NCI-H1417 (cell line): ENCODE measurements at places on chromosomes 6 and 20.

- no peak for DNase-seq
Observed at GRCh38 chr6:48928937-48929336, 534.1 kb downstream of the MMUT start.

DNA sequence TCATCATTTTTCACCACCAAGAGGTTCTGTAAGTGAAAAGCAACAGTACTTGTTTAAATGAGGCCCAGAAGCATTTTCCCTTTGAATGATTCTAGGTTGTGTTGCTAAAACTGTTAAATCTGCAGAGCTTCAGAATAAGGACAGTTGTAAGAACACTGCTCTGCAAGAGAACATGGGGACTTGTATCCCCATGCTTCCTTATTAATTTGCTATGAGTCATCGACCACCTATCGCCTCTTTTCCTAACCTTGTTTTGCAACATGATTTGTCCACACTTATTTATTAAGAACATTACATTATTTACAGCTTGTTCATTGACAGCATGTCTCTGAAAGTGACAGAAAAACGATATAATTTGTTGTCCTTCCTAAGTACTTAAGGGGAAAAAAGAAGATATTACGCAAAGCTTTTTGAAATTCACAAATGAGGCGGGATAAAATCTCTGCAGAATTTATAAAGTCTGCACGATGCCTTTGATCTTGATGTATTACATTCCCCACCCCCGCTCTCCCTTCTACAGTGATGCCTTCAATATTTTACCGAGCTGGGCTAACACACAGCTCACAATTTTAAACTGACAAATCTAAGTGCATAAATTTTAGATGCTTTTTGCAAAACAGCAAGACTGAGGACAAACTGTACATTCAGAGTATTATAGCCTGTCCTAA lies 220.0 kb upstream of the SPTLC3 start:
- no peak for DNase-seq

DNA sequence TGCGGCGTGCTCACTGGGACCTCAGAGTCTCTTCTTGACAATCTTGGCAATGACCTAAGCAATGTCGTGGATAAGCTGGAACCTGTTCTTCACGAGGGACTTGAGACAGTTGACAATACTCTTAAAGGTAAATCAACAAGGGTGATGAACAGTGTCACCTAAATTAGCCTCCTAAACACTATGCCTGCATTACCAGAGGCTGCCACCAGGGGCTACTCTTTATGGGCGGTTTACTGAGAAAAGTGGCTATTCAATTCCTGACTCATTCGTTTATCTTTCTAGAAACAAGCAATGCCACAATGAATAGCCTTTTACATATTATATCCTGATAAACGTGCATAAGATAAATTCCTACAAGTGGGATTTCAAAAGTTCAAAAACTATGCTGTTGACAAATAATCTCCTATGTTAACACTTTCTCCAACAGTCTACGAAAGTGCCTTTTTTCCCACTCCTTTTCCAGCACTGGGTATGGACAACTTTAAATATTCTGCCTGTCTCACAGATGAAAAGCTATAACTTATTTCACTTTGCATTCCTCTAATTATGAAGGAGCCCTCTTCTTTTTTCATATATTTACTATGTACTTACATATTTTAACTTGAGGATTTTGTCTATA lies 1.3 kb downstream of the BPIFA2 start:
- DNase-seq = no peak

DNA sequence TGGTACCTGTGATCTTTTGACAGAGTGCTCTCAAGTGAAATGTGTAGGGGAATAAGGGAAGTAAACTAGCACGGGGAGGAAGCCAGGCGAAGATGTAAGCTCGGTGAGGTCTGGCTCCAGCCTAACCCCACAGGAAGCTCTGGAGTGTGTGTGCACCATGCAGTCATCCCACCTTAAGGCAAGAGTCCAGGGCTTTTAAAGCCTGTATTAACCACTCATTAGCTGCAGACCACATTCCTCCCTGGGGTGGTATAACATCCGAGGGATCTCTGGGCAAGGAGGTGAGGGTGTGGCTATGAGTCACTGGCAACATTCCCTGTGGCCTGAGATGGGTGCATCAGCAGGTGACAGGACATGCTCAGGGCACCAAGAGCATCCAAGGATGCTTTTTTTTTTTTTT lies 12.5 kb upstream of the RANBP9 start:
- no peak for DNase-seq

DNA sequence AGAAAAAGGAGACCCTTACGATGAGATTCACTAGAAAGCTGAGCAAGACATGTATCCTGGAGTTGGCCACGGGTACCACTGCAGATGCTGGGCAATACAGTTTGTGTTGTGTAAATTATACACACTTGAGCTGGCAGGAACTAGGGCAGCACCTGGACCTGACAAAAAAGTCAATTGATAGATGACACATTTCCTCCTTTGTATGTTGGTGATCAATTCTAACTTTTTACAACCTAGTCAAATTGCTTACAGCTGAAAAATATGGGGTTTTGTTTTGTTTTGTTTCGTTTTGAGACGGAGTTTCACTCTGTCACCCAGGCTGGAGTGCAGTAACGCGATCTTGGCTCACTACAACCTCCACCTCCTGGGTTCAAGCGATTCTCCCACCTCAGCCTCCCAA lies 108.9 kb downstream of the UST start:
- no peak for DNase-seq

GRCh38 chr20:61805781-61806180 lies 259.9 kb downstream of the TAF4 start:
- no peak for DNase-seq

- DNase-seq = no peak
Observed at GRCh38 chr20:44188752-44189151, 1.8 kb upstream of the JPH2 start.
